ENCODE measurements at places on chromosomes 2 and 18.

DNA sequence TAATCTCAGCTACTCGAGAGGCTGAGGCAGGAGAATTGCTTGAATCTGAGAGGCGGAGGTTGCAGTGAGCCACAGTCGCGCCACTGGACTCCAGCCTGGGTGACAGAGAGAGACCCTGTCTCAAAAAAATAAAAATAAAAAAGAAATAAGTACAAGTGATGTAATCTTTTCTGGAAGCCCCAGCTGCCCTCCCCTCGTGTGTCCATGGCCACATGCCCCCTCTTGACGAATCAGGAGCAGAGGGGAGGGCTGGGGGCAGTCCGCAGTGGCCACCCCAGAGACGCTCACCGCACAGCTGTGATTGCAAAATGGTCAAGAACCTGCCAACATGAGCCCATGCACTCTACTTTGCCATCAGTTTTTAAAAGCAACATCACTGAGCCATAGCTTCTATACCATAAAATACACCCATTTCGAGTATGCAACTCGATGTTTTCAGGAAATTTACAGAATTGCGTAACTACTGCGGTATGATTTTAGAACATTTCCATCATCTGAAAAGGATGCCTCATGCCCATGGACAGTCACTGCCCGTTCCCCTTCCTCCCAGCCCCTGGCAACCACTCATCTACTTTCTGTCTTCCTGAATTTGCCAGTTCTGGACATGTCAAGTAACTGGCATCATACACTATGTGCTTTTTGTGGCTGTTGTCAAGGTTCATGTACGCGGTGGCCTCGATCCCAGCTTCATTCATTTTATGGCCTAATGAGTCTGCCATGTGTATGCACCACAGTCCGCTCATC is 88.1 kb downstream of the NDUFA10 start:
- no peak for DNase-seq

DNA sequence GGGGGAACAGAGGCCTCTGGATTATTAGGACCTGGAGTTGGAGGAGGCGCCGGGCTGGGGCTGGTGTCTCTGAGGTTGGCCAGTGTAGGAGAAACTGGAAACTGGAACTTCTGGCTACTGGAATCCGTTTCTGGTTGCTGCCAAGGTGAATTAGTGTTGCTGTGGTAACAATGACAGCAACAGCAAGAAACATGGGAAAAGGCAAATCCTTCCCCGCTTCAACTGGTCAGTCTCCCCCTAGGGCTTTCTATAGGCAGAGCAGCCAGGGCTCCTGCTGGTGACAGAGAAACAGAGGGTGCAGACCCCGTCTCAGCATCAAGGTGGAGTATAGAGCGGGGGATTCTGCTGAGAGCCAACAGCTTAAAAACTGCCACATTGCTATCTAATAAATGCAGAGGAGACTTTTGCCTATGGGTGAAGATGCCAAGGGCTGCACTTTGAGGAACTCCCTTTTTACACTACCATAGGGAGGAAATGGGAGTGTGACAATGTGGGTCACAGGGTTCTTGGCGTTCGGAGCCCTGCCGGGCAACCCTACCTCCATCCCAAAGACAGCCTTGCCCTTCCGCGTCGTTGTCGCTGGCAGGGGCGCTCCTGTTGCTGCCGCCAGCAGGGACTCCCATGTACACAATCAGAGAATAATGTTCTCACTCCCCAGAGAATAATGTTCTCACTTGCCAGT is 81.4 kb upstream of the CABLES1 start:
- DNase-seq = peak; percentile 62

DNA sequence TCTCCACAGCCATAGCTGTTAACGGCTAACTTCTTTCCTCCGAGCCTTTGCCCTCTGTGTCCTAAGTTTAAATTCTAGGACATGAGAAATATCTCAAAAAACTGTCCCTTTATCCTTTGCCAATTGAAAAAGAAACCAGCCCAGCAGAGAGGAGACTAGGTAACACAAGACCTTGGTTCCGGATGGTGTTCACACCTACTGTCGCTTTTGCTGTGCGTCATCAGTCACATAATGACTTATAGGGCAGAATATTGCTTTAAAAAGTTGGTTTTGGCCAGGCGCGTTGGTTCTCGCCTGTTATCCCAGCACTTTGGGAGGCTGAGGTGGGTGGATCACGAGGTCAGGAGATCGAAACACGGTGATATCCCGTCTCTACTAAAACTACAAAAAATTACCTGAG is 66.2 kb downstream of the SP3 start:
- no peak for DNase-seq

DNA sequence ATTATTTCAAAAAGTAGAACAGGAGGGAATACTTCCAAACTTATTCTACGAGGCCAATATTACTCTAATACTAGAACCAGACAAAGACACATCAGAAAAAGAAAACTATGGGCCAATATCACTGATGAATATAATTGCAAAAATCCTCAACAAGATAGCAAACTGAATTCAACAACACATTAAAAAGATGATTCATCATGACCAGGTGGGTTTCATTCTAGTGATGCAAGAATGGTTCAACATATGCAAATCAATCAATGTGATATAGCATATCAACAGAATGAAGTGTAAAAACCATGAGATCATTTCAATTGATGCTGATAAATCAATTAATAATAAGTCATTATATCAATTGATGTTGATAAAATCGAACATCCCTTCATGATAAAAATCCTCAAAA is 22.4 kb upstream of the EML6 start:
- DNase-seq = no peak

DNA sequence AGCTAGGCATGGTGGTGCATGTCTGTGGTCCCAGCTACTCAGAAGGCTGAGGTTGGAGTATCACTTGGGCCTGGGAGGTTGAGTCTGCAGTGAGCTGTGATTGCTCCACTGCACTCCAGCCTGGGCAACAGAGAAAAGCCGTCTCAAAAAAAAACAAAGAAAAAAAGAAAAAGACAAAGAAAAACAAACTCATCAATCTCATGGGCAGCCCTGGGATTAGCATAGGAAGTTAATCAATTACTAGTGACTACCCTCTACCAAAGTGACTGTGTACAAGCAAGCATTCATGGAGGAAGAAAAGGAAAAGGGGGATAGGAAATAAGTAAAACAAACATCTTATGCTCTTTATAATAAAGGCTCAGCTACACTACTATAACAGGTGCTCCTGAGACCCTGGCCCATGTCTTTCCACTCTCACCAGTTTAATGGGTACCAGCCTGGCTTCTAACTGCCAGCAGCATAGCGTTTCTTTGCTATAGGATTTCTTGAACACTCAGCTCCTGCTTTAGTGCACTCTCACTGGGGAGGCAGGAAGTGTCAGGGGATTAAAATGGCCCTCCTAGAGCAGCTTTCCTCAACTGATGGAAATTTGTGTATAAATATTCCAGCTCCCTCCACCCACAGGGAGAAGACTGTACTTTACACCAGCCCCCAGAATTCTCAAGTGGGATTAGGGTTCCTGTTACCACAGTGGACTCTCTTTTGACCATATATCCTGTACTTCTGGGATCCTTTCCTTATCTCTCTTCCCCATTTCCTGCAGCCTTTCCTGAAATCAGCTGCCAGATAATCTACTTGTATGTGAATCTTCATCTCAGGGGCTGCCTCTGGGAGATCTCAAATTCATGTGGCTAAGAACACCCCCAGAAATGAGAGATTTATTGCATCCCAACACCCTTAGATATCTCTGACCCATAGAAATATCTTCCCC is 91.3 kb upstream of the GLS start:
- DNase-seq = no peak

DNA sequence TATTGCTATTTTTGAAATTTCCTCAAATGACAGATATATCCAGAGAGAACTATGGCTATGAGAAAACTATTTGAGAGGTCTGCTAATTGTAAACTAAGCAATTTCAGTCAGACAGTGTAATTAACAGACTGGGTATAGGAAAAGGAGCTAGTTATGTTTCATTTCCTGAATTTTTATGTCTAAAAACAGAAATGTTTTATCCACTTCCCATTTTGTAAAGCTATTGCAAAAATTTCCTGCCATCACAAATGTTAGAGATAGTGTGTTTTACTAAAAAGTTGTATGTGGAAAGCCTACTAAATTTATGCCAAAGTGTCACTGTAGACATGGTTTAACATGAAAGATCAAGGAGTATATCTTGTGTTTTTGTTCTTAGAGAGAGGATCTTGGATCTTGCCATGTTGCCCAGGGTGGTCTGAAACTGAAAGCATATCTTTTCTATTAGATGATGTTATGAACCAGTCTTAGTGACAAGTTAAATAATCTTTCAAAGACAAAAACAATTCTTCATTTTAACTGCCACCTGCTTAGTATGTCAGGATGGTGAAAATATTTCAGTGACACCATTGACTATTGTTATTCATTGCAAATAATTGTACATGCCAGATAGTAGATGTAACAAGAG is 40.5 kb upstream of the ITPRID2 start:
- no peak for DNase-seq

DNA sequence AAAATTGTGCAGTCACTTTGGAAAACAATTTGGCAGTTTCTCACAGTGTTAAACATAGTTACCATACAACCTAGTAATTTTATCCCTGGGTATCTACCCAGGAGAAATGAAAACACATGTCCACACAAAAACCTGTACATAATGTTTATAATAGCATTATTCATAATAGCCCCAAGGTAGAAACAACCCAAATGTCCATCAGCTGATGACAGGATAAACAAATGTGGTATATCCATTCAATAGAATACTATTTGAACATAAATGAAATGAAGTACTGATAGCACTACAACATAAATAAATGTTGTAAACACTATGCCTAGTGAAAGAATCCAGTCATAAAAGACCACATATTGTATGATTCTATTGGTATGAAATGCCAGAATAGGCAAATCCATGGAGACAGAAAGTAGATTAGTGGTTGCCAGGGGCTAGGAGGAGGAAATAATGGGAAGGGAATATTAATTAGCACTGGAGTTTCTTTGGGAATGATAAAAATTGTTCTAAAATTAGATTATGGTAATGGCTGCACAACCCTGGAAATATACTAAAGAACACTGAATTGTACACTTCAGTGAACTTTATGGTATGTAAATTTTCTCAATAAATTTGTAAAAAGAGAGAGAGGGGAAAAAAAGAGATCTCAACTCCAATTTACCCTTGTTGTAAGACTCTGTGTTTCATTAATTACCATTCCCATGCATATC is 20.8 kb upstream of the VIT start:
- no peak for DNase-seq

DNA sequence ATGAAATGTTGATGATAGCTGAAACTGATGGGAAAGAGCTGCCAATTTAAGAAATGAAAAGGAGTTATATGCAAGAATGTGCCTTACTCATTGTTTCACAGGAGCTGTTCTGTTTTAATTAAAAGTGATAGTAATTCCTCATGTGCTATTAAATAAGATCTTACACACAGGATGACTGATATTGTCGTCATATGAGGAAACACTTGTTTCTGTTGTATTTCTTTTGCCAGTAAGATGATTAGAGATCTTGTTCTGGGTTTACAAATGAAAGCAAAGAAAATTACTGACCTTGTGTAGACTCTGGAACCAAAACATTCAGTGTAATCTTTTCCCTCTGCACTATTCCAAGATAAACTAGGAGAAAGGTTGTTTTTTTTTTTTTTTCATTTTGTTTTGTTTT is 123.6 kb downstream of the MAP3K20 start:
- DNase-seq = no peak

DNA sequence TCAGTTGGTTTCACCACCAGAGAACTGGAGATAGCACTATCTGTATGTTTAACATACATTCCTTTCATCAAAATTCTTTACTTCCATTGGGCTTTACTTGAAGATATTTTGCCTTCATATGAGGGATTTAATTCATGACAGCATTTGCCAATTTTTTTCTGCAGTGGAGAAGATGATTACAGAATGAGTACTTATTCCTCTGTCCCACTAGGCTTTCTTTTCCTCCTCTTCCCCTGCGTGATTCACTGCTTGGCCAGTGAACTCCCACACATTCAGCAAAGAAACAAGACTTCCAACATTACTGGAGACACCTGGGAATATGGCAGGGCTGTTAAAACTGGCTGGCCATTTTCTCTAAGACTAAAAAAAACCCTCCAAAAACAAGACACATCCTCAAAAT is 425.8 kb upstream of the KCNH7 start:
- DNase-seq = peak; percentile 4

DNA sequence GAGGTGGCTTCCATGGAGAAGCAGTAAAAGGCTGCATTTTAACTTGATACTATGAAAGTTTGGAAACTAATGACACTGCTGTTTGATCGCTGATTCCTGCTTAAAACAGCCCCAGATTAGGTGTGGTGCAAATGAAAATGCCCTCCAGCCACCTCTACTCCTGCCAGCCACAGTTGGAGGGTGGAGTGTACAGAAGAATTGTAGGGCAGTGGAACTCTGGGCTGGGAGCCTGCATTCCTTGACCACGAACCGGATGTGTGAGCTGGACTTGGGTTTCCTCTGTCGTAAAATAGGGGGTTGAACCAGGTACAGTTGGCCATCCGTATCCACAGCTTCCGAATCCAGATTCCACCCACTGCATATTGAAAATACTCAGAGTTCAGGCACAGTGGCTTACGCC is 84.6 kb upstream of the RFX8 start:
- no peak for DNase-seq

DNA sequence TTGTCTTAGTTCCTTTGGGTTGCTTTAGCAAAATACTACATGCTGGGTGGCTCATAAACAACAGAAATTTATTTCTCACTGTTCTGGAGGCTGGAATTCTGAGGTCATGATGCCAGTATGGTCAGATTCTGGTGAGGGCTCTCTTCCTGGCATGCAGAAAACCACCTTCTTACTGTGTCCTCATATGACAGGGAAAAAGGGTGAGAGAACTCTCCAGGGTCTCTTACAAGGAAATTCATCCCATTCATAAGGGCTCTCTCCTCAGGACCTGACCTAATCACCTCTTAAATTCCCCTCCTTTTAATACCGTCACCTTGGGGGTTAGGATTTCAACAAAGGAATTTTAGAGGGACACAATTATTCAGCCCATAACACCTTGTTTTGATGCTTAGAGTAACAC is 243.1 kb upstream of the TNP1 start:
- DNase-seq = no peak

- DNase-seq = no peak
These were observed 18.3 kb upstream of the BMP10 start for GRCh38 chr2:68889500-68889899.

DNA sequence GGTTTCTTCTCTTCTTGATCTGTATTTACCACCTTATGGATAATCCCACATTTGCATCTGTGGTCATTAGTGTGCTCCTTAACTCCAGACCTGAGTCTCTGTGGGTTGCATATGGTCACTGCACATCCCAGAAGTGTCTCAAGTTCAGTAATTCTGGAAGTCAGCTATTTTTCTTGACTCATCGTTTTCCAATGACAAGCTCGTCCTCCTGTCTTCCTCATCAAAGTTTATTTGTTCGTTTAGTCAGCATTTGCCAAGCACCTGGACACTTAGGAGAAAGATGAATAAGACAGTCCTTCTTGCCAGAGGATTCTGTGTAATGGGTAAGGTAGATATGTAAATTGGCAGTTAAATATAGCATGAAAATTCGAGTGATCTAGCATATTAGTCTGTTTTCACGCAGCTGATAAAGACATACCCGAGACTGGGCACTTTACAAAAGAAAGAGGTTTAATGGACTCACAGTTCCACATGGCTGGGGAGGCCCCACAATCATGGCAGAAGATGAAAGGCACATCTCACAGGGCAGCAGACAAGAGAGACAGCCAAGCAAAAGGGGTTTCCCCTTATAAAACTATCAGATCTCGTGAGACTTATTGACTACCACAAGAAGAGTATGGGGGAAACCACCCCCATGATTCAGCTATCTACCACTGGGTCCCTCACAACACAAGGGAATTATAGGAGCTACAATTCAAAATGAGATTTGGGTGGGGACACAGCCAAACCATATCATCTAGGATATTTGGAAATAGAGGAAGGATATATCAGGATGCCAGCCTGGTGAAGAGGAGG is 19.4 kb downstream of the FASTKD2 start:
- no peak for DNase-seq

GRCh38 chr2:158496986-158497385 is 40.2 kb downstream of the PKP4 start:
- no peak for DNase-seq

Data from AG09309 (cell line).